MCF 10A (cell line): ENCODE measurements at places on chromosomes 12 and 14. TPM values are rescaled to one million over a fixed set of nuclear protein-coding genes. Genes with fewer than 3 reads are reported as not detected.

DNA sequence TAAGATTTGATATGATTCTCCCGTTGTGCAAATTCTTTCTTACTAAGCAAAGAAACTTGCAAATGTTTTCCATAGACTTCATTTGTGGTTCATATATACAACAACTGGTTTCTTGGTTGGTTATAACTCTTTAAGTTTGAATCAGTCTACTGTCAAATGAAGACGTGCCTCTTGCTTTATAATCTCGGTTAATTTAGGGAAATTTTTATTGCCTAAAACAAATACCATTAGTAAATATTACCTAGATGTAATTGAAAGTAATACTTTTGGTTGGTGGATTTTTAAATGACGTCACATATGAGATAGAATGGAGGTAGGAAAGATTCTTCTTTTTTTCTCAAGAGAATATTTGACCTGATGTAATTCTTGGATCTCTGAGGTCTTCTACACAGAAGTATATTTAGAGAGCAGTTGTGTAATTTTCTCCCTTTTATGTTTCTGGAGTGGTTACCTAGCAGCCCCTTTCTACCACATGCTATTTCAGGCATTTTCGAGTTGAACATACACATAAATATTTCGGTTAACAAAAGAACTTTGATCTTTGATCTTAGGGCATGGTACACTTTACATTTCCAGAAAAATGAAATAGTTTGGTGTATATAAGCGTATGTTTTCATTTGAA is 1.7 kb downstream of the ATF7IP start:
- peak overlapping the region; percentile 69 for H3K4me3 ChIP-seq
- DNase-seq, result peak; percentile 55
- H3K36me3 ChIP-seq, result peaks cover 12% of the 10 kb centered on the region
- peak overlapping the region; percentile 69 for H3K27ac ChIP-seq

- H3K4me1 ChIP-seq, result peaks cover 13% of the 10 kb centered on the region
- H3K36me3 ChIP-seq, result peaks cover 15% of the 10 kb centered on the region
- H3K27me3 ChIP-seq, result no peaks in the 10 kb centered on the region
- DNase-seq, result no peak
- H3K27ac ChIP-seq, result no peak overlapping the region
Observed at GRCh38 chr14:91142214-91142668, 28.4 kb downstream of the DGLUCY start.

DNA sequence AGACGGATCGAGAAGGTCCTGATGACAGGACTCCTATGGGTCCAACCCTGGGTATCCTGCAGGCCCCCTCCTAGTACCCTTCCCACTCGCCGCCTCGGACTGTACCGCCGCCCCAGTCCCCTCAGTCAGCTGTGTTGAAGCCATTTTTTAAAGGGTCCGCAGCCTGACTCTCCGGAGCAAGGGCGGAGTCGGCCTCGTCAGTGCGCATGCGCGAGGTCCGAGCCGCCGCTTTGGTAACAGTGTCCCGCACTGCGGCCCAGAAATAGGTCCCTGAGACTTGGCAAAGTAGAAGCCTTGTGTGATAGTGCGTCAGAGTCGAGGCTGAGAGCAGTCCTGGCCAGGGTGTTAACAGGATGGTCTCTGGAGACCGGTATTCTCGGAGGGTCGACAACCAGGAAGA is 769.0 kb upstream of the ALG10B start:
- DNase-seq, result no peak
- H3K36me3 ChIP-seq, result no peaks in the 10 kb centered on the region
- H3K4me3 ChIP-seq, result no peak overlapping the region
- no peaks in the 10 kb centered on the region for H3K4me1 ChIP-seq
- no peaks in the 10 kb centered on the region for H3K27me3 ChIP-seq

DNA sequence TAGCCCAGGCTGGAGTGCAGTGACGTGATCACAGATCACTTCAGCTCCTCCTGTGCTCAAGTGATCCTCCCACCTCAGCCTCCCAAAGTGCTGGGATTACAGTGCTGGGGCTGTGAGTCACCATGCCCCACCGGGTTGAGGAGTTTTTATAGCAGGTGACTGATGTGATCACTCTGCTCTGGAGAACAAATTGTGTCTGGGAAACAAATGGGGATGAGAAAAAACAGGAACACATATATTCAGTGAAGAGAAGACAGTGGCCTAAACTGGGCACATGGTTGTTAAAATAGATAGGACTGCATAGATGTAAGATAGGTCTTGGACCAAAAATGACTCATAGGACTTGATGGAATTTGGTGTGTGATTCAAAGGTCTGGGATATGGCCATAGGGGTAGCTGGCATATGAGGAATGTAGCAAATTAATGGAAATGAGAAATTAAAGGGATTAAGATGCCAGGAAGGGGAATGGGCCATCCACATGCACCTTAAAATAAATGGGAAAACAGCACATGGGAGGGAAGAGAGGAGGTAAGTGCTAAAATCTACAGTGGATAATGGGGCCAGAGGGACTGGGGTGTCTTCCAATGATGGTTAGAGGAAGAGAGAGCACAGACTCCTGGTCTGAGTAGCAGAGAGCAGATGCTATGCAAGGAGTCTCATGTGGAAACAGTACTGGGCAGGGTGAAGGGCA is 11.2 kb downstream of the BCAT1 start:
- no peak overlapping the region for H3K4me3 ChIP-seq
- peaks cover 4% of the 10 kb centered on the region for H3K36me3 ChIP-seq
- no peaks in the 10 kb centered on the region for H3K4me1 ChIP-seq

GRCh38 chr14:55088356-55088755 is 36.9 kb downstream of the MAPK1IP1L start:
- H3K27ac ChIP-seq, result no peak overlapping the region
- H3K27me3 ChIP-seq, result no peaks in the 10 kb centered on the region
- no peaks in the 10 kb centered on the region for H3K4me1 ChIP-seq
- no peak for DNase-seq

GRCh38 chr12:116390401-116391335 is 113.2 kb upstream of the MED13L start:
- DNase-seq, result no peak
- peaks cover 6% of the 10 kb centered on the region for H3K36me3 ChIP-seq
- no peak overlapping the region for H3K27ac ChIP-seq
- no peaks in the 10 kb centered on the region for H3K27me3 ChIP-seq

DNA sequence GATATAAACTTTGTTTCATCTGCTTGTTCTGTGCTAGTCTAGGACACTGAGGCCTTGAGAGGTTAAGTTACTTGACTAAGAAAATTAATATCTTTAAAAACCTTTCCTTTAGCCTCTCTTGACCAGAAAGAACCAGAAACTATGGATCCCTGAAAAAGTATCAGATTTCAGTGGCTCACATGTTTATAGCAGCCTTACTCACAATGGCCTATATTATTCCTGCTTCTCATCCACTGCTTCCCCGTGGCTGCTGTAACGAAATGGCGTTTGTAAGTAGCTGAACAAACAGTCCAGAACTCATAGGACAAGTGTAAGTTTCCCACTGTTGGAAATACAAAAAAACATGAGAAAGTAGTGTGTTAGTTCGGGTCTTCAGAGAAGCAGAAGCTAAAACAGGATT is 3.2 kb upstream of the PYGL start:
- H3K27me3 ChIP-seq, result no peaks in the 10 kb centered on the region
- H3K4me1 ChIP-seq, result peaks cover 18% of the 10 kb centered on the region
- no peak overlapping the region for H3K4me3 ChIP-seq
- no peaks in the 10 kb centered on the region for H3K36me3 ChIP-seq
- DNase-seq, result no peak

GRCh38 chr12:75840994-75841355 is 190.6 kb downstream of the PHLDA1 start:
- no peak for DNase-seq
- H3K36me3 ChIP-seq, result no peaks in the 10 kb centered on the region
- no peaks in the 10 kb centered on the region for H3K27me3 ChIP-seq
- no peak overlapping the region for H3K27ac ChIP-seq

DNA sequence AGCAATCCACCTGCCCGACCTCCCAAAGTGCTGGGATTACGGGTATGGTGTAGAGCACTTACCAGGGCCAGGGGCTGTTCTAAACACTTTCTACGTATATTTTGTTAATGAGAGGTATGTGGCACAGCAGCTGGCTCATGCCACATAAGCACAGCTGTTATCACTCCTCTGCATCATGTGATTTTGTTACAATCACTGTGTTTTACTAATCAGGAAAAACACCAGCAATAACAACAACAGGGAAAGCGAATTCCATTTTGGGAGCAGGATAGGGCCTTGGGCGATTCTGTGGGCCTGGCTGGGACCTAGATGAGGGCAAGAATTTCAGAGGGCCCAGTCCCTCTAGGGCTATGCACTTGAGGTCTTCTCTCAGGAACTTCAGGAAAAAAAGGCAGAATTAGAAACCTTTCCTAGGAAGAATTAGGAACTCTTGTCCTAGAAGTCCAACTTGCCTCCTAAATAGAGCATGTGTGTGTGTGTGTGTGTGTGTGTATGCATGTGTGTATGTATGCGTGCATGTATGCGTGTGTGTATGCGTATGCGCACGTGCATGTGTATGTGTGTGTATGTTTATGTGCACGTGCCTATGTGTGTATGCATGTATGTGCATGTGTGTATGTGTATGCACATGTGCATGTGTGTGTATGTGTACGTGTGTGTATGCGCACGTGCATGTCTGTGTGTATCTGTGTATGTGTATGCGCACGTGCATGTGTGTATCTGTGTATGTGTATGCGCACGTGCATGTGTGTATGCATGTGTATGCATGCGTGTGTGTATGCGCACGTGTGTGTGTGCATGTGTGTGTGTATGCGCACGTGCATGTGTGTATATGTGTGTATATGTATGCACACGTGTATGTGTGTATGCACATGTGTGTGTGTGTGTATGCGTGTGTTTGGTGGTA is 41.8 kb upstream of the CORO1C start:
- no peak overlapping the region for H3K4me3 ChIP-seq
- H3K4me1 ChIP-seq, result peaks cover 17% of the 10 kb centered on the region
- no peaks in the 10 kb centered on the region for H3K36me3 ChIP-seq
- H3K27me3 ChIP-seq, result no peaks in the 10 kb centered on the region
- DNase-seq, result no peak

DNA sequence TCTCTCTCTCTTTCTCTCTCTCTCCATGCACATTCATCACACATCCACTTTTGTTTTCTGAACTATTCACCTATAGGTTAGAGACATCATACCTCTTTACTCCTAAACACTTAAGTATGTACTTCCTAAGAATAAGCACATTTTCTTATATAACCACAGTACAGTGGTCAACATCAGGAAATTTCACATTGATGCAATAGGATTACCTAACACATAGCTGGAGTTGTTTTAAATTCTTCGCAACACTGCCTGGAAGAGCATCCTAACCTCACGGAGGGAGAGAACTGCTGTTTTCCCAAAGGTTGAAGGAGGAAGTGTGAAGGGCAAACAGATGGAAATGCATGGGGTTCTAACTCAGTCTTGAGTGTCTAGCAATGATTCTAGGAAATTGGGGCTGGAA is 159.2 kb downstream of the SYT1 start:
- H3K36me3 ChIP-seq, result no peaks in the 10 kb centered on the region
- no peak for DNase-seq
- H3K4me3 ChIP-seq, result no peak overlapping the region
- no peak overlapping the region for H3K27ac ChIP-seq
- H3K27me3 ChIP-seq, result no peaks in the 10 kb centered on the region

DNA sequence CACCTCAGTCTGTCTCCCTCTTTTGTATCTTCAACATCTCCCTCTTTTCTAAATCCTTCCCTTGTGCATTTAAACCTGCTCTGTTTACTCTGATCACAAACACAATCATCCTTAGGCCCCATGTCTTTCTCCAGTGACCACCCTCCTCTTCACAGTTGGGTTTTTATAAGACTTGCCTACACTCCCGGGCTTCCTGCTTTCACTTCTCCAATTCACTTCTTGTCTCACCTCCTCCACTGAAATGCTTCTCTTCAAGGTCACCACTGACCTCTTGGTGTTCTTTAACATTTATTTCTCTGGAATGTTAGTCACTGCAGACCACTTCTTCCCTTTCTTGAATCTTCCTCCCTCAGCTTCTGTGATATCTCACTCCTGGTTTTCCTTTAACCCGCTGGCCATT is 8.7 kb upstream of the SMCO2 start:
- no peaks in the 10 kb centered on the region for H3K27me3 ChIP-seq
- DNase-seq, result no peak
- H3K4me3 ChIP-seq, result no peak overlapping the region
- peaks cover 7% of the 10 kb centered on the region for H3K4me1 ChIP-seq
- no peaks in the 10 kb centered on the region for H3K36me3 ChIP-seq
- no peak overlapping the region for H3K27ac ChIP-seq

GRCh38 chr12:67893022-67893580 is 96.1 kb upstream of the IFNG-AS1 start:
- peaks cover 21% of the 10 kb centered on the region for H3K27me3 ChIP-seq
- no peak overlapping the region for H3K4me3 ChIP-seq
- H3K4me1 ChIP-seq, result no peaks in the 10 kb centered on the region
- no peaks in the 10 kb centered on the region for H3K36me3 ChIP-seq
- H3K27ac ChIP-seq, result no peak overlapping the region
- DNase-seq, result no peak

DNA sequence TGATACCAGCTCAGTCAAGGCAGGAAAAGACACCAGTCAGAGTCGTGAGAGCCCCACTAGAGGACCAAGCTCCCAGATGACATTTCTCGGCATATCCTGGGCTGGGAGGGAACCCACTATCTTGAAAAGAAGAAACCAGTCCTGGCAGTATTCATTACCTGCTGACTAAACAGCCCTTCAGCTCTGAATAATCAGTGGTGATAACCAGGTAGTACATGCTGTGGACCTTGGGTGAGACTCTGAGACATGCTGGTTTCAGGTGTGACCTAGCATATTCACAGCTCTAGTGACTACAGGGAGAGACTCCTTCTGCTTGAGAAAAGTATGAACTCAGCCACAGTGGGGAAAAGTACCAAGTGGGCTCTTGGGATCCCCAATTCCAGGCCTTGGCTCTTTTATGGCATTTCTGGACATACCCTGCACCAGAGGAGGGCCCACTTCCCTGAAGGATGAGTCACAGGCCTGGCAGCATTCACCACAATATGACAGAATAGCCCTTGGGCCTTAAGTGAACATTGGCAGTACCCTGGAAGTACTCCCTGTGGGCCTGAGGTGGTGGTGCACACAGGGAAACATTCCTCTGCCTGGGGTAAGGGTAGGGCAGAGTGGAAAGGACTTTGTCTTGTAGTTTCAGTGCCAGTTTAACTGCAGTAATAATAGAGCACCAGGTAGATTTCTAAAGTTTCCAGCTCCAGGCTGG is 82.6 kb upstream of the SLC38A4 start:
- no peaks in the 10 kb centered on the region for H3K27me3 ChIP-seq
- H3K4me1 ChIP-seq, result peaks cover 22% of the 10 kb centered on the region
- peak overlapping the region; percentile 89 for H3K27ac ChIP-seq
- DNase-seq, result peak; percentile 73
- H3K36me3 ChIP-seq, result no peaks in the 10 kb centered on the region
- H3K4me3 ChIP-seq, result no peak overlapping the region

EPS8 gene
- total RNA-seq, result 85.3 and 96.2 TPM in 2 replicates

DNAL1 gene
- total RNA-seq, result 18.5 and 33.0 TPM in 2 replicates

COQ10A gene
- total RNA-seq, result 3.6 and 3.8 TPM in 2 replicates

PTPRO gene
- total RNA-seq, result 0.74 and 2.2 TPM in 2 replicates

STRAP gene
- 203 and 233 TPM in 2 replicates for total RNA-seq

LRP1-AS gene
- not detected in 2 replicates for total RNA-seq

NEUROD4 gene
- total RNA-seq, result not detected in 2 replicates

RTL1 gene
- not detected in 2 replicates for total RNA-seq

KRT83 gene
- total RNA-seq, result 12.2 and 14.5 TPM in 2 replicates

AGAP2 gene
- 0.19 TPM in 1 of 2 replicates, not detected in the other for total RNA-seq

WNT1 gene
- not detected in 2 replicates for total RNA-seq
